D341Med (cell line): ENCODE measurements at places on chromosomes 1 and 21.

DNA sequence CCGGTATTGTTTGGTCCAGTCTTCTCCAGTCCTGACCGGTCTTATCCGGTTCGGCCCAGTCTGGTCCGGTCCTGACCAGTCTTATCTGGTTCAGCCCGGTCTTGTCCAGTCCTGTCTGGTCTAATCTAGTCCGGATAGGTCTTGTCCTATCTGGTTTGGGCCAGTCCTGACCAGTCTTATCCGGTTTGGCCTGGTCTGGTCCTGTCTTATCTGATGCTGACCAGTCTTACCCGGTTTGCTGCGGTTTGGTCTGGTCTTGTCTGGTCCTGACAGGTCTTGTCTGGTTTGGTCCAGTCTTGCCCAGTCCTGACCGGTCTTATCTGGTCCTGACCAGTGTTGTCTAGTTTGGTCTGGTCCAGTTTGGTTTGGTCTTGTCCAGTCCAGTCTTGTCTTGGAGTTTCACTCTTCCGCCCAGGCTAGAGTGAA, 30.1 kb downstream of the DHX9 start:
- no peak for DNase-seq

DNA sequence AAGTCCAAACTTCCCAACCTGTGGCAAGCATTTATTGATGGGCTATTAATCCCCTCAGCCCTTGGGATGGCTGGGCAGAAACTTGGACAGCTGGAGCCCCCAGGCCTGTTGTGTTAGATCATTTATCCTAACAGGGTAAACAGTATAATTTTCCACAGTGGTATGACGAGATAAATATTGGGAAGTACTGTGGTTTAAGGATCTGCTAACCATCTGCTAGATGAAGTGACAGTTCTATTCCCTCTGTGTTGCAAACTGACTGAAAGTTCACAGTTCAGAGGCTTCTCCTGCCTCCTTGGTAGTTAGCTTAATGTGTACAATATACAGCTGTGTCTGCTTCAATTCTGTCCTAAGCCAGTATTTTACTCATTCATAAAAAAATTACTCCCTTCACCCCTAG, 127.5 kb upstream of the CHODL start:
- no peak for DNase-seq

DNA sequence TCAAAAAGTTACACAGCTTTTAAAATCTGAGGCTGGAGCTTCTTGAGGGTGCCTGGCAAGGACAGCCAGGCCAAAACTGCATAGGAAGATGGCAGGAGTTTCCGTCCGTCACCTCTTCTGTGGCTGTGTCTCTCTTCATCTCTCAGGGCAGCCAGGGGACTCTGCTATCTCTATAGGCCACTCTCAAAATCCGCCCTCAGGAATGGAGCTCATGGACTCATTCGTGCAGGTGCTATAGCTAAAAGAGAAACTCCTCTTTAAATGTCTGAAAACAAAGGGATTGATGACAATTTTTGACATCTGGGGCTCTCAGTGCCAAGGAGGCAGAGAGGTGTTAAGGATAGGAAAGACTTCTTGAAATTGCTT, 27.2 kb downstream of the OVAAL start:
- no peak for DNase-seq

DNA sequence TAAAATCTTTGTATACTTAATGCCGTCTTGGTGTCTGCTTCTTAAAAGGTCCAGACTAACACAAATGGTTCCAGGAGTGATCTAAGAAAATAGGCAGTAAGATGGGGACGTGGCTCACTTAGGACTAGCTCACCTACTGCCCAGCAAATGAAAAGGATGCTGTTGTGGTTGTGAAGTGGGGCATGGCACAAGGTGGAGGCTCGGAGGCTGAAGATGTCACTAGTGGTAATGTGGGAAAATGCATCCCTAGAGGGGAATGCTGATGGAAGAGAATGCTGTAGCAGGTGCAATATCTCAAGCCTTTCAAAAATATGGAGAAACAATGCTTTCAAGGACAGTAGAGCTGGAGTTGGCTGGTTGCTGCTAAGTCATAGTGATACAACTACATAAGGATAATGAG, 11.3 kb upstream of the UCK2 start:
- no peak for DNase-seq

- no peak for DNase-seq
Measured at GRCh38 chr1:60835649-60836048, 246.7 kb upstream of the NFIA start.
